ENCODE measurements at places on chromosomes 12 and 14.
A peak's percentile ranks its signal among the peaks of the same experiment; 100 is the strongest.

- DNase-seq: no peak
Measured at GRCh38 chr12:45828402-45828801, 98.9 kb downstream of the ARID2 start.

DNA sequence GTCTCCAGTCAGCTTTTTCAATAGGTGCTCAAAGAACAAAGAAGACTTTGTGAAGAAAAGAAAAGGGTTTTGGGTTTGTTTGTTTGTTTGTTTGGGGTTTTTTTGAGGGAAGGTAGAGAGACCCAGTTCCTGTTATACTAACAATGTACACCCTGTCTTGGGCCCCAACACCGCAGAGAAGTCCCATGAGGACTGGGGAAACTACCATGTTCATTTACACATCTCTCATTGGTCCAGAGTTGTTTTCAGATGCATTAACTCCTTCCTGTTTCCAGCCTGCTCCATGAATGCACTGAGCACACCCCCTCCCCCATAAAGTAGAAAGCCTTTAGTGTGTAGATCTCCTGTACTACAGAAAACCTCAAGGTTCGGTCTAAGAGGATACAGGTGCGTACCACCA is 51.1 kb upstream of the SLC8A3 start:
- DNase-seq: no peak

DNA sequence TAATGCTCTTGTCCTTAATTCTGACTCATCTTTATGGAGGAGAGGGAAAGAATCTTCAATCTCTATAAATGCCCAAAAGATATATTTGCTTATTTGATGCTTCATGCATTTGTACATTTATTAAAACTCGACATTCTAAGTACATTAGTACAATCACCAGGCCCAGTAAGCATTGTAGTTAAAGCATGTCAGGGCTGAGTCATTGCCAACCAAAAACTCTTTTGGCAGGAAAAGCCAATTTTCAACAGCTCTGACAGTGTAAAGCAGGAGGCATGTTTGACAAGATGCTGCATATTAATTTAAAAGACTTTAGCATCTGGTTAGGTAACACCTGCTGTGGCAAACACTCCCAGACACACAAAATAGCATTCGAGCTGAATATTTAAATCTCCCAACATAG is 290.9 kb downstream of the PPFIA2 start:
- no peak for DNase-seq

DNA sequence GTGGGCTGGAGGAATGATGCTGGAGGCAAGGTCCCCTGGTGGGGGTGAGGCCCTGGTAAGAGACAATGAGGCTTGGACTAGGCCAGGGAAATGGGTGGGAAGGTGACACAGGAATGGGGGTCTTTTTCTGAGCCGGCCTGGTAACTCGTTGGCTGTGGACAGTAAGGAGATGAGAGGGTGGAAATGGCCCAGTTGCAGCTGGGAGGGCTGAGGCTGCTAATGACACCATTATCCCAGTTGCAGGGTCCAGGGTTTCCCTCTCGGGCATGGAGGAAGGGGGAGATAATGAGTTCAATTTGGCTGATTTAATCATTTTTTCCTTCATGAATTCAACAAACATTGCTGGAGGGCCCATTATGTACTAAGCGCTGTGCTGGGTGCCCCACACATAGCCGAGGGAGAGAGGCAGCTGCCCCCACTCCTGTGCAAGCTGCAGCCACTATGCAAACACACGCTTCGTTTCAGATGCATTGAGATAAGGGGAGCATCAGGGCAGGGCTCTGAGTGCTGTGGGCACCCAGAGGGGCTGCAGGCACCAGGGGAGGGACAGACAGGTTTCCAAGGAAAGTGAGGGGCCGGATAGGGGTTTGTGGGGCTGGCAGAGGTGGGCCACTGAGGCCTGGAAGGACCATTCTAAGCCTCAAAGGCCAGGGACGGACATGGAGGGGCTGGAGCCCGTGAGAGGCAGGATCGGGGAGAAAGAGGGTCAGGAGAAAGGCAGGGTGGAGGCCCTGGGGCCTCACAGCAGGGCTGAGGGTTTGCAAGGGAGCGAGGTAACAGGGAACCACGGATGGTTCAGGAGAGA is 43.2 kb upstream of the MEG3 start:
- DNase-seq: no peak

DNA sequence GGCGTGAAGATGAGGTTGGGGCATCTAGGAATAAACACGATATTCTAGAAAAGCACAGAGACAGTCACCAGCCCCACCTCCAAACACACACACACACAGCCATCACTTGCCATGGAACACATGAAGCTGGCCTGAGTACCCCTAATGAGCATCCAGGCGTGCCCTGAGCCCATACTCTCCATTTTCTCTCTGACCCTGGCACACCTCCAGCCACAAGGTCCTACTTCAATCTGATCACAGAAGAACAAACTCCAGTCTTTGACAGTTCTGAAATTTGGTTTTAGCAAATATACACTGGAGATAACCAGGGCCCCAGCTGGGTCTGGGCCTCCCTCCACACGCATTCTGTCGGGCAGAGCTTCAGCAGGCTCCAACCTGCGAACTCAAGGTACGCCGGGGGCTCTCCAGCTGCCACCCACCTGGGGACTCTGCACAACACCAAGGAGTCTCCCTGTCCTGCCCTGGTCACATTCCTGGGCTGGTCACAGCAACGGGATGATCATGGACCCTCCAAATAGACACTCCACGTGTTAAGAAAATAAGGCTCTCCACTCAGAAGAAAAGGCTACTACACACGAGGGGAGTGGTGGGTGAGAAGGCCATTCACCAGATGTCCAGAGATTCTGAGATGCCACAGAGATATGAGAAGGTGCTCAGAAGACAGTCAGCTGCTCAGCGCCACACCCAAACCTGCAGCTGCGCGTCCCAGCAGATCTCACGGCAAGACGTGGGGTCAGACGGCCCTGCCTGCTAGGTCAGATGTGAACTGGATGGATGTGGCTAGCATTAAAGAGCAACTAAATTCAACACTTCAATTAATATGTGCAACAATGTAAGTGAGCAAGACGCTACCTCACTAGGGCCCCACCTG is 57.0 kb upstream of the PNMA1 start:
- DNase-seq: no peak

- no peak for DNase-seq
Measured at GRCh38 chr14:64174922-64175782, 119.0 kb downstream of the ESR2 start.

- no peak for DNase-seq
Measured at GRCh38 chr12:58420503-58420902, 479.1 kb downstream of the ATP23 start.

- peak; percentile 11 for DNase-seq
Measured at GRCh38 chr14:63853831-63854293, 1.1 kb downstream of the SYNE2 start.

GRCh38 chr12:131542351-131542750 is 168.5 kb upstream of the SFSWAP start:
- DNase-seq: no peak

DNA sequence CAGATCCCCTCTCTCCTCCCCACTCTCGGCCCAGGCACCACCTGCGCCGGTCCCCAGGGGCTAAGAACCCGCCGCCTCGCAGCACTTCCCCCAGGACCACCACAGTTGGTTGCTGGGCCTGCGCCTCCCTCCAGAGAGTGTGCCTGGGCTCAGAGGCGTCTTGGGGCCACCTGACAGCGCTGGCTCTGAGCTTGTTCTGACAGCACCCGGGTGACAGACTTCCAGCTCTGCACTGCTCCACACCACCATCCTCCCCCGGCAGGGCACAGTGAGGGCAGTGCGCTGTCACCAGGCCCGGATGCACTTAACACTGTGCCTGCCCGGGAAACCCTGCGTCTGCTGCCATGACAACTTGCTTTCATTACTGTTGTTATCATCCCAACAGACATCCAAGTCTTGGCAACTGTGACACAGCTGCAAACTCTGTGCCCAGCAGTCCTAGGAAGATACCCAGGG is 6.6 kb downstream of the BRF1 start:
- DNase-seq: no peak

DNA sequence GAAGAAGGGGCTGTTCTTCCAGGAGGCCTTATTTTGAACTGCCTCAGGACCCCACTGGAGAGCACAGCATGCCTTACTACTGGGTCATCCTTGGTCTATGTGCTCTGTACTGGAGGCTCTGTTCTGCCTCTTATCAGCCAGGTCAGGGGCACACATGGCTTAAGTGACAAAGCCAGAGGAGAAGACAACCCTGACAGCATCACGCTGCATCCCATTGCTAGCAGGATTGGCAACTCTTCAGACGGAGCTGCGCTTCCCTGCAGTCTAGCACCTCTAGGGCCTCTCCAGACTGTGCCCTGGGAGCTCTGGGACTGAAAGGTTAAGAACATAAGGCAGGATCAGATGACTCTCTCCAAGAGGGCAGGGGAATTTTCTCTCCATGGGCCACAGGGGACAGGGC is 17.3 kb upstream of the TIGAR start:
- no peak for DNase-seq

- DNase-seq: no peak
Measured at GRCh38 chr14:28157887-28158791, 608.4 kb upstream of the FOXG1 start.

GRCh38 chr12:5665615-5666014 is 233.7 kb downstream of the NTF3 start:
- DNase-seq: no peak

DNA sequence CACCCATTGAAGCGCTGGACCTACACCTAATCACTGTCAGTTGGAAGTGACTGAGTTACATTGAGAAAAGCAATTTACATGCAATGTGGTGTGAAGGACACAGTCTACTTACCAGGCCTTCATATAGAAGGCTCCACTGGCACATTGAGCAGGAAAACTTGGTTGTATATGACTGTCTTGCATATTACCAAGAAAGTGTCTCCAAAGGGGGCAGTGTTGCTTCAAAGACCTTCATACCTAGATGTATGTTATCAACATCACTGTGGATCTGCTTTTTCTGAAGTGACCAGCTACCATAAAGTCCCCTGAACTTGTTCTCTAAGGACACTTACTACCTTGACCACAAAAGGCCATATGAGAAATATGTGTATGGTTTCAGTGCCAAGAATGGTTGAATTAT is 64.1 kb downstream of the NELL2 start:
- DNase-seq: peak; percentile 14

DNA sequence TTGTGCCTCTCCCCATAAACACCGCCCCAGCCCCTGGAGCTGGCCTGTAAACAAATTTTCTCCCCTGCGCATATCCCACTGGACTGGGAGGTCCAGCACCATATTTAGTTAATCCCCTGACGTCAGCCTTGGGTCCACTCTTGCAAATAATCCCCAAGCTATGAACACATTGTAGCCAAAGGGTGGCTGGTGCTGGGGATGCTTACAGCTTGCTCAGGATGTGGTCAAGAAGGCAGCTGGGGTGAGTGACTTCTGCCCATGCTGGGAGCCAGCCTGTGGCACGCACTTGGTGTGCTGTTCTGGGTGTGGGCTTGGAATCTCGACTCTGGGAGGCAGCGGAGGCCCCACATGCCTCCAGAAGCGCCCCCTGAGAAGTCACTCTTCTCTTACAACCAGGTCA is 32.1 kb downstream of the CMKLR1 start:
- DNase-seq: no peak

- DNase-seq: no peak
Measured at GRCh38 chr14:77859934-77860570, 60.1 kb downstream of the ADCK1 start.

- DNase-seq: no peak
Measured at GRCh38 chr12:2338991-2339431, 286.2 kb downstream of the CACNA1C start.

DNA sequence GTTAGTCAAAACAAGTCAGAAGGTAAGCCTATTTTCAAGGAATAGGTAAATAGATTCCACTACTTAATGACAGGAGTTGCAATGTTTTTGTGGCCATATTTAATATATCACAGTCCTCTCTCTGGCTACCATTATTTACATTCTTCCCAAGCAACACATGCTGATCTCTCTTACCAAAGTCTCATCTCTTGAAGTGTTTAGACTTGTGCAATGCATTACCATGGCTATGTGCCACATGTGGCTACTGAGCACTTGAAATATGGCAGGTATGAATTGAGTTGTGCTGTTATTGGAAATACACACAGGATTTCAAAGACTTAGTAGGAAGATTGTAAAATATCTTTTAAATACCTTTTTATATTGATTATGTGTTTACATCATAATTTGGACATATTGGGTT is 262.4 kb upstream of the PDE3A start:
- DNase-seq: no peak

- DNase-seq: no peak
Measured at GRCh38 chr14:71119832-71120231, 212.6 kb downstream of the PCNX1 start.

- peak; percentile 0 for DNase-seq
Measured at GRCh38 chr14:32702562-32702961, 236.1 kb upstream of the NPAS3 start.

GRCh38 chr12:6652391-6652790 is 5.2 kb upstream of the ACRBP start:
- DNase-seq: no peak

DNA sequence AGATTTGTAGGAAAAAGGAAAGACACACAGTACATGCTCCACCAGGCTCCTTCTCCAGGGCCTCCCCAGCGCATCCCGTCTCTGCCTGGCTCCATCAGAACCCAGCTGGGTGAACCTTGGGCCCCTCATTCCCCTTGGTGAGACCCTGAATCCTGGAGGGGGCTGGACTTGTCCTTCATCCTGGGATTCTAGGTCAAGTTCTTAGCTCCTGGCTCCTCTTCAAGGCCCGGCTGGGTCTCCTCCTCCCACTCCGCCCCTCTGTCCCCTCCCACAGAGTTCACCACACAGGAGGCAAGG is 49.2 kb downstream of the PSMA6 start:
- DNase-seq: no peak

DNA sequence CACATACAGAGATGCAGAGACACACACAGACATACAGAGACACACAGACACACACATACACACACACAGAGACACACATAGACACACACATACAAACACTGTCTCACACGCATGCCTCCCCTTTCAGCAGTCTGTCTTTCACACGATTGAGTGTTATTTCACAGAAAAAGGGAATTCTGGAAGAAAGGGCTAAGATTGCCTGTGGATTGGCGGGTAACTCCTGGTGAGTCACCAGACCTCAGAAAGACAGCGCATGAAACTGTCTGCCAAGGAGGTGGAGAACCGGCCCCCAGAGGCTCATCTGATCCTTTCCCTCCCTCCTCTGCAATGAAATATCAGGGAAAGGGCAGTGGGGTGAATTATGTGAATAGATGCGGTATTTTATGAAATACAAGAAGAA is 127.2 kb upstream of the GSC start:
- no peak for DNase-seq

DNA sequence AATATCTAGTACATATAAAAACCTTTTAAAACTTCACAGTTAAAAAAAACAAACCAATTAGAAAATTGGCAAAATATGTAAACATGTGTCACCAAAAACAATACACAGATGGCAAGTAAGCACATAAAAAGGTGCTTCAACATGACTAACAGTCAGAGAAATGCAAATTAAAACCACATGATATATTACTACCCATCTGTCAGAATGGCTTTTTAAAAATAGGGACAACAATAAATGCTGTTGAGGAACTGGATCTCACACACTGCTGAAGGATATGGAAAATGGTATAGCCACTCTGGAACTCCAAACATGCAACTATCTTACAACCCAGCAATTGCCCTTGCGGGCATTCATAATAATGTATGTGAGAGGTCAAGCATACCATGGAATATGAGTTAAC is 1153.6 kb downstream of the FLRT2 start:
- no peak for DNase-seq

- no peak for DNase-seq
Measured at GRCh38 chr12:47983541-47984115, 20.2 kb downstream of the TMEM106C start.

- DNase-seq: no peak
Measured at GRCh38 chr14:91032248-91032647, 28.2 kb downstream of the RPS6KA5 start.

GRCh38 chr12:65993173-65993572 is 137.4 kb downstream of the LLPH start:
- DNase-seq: no peak
